ENCODE measurements at places on chromosomes 3 and 15.

DNA sequence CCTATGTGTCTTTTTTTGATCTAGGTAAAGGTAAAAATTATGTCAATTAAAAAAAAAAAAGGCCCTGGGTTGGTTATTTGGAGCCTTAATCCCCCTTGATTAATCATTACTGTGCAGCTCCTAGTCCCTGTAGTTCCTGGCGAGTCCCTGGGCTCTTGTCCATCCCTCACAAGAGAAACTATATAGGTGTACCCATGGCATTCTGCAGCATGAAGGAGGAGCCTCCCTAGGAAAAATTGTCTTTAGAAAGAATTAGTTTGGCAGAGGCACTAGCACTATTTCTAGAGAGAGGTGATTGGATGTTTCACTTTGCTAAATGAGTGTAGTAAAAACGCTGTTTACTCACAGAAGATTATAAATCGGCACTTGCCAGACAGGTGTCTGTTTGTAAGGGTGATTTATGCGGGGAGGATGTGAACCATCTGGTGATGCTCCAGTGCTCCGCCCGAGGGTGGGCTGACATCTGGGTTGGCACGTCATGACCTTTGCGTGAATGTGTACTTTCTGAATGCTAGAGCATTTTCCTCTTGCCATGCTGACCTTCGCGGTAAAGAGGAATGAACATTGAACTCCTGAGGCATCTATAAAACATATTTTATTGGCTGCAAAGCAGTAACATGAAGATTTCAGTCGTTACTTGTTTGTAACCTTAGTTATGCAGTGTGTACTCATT lies 12.6 kb downstream of the PLCL2 start:
- no peak for DNase-seq

DNA sequence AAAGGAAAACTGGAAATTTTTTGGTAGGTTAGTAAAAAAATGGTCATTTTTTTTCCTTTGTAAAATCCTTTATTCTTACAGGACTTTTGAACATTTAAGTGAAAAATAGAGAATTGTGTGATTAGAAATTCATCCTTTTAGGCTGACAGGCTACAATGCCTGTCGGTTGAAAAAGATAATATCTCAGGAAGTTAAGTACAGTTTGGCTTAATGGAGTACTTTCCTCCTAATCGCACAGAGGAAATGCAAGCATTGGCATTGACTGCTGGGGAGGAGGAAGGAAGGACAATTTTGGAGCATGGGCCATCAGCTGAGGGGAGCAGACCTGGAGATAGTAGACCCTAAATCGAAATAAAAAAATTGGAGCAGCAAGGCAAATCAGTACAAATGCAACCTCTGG lies 135.1 kb upstream of the ICE2 start:
- no peak for DNase-seq

DNA sequence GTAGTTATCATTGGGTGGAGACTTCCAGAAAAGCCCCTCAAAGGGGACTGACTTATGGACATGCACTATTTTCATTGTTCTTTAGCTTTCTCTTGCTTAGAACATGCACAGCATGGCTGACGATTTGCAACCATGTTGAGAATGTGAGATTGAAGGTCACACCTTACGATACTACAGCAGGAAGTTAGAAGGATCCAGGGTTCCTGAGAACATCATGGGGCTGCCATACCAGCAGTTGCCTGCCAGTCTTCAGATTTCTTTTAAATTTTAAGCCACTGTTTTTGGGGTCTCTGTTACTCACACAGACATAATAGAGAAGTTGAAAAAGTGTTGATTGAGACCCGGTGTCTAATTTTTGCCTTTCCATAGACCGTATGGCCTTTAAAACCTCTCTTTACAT lies 396.5 kb downstream of the MECOM start:
- DNase-seq, result no peak

DNA sequence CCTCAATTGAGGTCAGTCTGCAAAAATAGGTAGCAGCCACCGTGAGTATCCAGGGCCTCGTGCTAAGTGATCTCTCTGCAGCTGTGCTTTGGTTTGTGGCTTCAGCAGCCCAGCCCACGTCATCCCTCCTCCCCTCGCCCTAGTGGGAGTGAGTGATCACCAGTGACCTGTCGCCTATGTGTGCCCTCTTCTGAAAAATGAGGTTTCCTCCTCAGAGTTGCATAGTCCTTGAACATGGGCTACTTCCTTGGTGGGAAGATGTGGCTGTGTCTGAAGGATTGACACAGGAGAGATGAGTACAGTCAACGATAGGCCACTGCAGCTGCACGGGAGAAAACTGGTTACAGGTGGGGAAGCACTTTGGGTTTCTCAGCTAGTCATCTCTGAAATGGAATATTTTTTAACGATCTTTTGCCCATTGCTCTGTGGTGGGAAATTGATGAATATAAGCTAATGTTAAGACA lies 144.8 kb upstream of the BHLHE40 start:
- peak; percentile 88 for DNase-seq
